ENCODE measurements at places on chromosomes 16 and 17. TPM values are rescaled to one million over a fixed set of nuclear protein-coding genes. Genes with fewer than 3 reads are reported as not detected.

RASD1 gene
- 2.1 TPM for total RNA-seq

QPRT gene
- 219 TPM for total RNA-seq

ACSM5 gene
- total RNA-seq, result not detected

FBXW10 gene
- total RNA-seq, result not detected

TPSG1 gene
- not detected for total RNA-seq

CCL17 gene
- not detected for total RNA-seq

DOC2A gene
- total RNA-seq, result 0.53 TPM

GAST gene
- total RNA-seq, result not detected

SLC2A4 gene
- total RNA-seq, result not detected

RRAD gene
- 10.6 TPM for total RNA-seq

ODAD4 gene
- total RNA-seq, result 0.71 TPM

CHD9NB gene
- 0.29 TPM for total RNA-seq

CDRT15 gene
- total RNA-seq, result not detected

TERB1 gene
- not detected for total RNA-seq

KRTAP4-4 gene
- total RNA-seq, result not detected

CRYM gene
- total RNA-seq, result not detected

KRTAP3-2 gene
- total RNA-seq, result not detected

CHRNE gene
- total RNA-seq, result 0.86 TPM

ZNF778 gene
- total RNA-seq, result 5.8 TPM

CD19 gene
- total RNA-seq, result not detected

TBX6 gene
- total RNA-seq, result 0.35 TPM

PRAC2 gene
- total RNA-seq, result not detected

SLC5A10 gene
- not detected for total RNA-seq

CLDN9 gene
- not detected for total RNA-seq

PYY gene
- total RNA-seq, result not detected

KRT31 gene
- not detected for total RNA-seq

EVPL gene
- total RNA-seq, result 0.58 TPM

BHLHA9 gene
- not detected for total RNA-seq

ABCC6 gene
- 4.0 TPM for total RNA-seq

PNMT gene
- 0.29 TPM for total RNA-seq

CNTNAP4 gene
- total RNA-seq, result not detected

SMARCE1 gene
- total RNA-seq, result 68.8 TPM

NPIPA5 gene
- total RNA-seq, result 5.8 TPM

PRSS36 gene
- 0.18 TPM for total RNA-seq

MAP3K3 gene
- total RNA-seq, result 23.7 TPM

EPOP gene
- total RNA-seq, result 0.71 TPM

SULT1A3 gene
- 1.7 TPM for total RNA-seq

GRAPL gene
- not detected for total RNA-seq

TBC1D3E gene
- total RNA-seq, result not detected

NOTUM gene
- not detected for total RNA-seq

CD300E gene
- not detected for total RNA-seq

CARHSP1 gene
- total RNA-seq, result 203 TPM

TNFRSF17 gene
- not detected for total RNA-seq

RAPGEFL1 gene
- 10.3 TPM for total RNA-seq
